GM06990 (cell line): ENCODE measurements at places on chromosomes 7 and 10.

DNA sequence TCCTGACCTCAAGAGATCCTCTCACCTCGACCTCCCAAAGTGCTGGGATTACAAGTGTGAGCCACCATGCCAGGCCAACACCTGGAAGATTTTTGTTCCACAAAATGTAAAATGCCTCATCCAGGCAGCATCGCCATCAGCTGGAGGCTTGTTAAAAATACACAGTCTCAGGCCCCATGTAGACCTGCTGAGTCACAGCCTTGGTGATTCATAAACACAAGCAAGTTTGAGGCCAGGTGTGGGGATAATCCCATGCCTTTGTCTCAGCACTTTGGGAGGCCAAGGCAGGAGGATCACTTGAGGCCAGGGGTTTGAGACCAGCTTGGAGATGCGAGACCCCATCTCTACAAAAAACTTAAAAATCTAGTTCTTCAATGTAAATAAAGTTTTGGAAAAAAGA is 49.1 kb upstream of the FOXK1 start:
- DNase-seq = no peak

DNA sequence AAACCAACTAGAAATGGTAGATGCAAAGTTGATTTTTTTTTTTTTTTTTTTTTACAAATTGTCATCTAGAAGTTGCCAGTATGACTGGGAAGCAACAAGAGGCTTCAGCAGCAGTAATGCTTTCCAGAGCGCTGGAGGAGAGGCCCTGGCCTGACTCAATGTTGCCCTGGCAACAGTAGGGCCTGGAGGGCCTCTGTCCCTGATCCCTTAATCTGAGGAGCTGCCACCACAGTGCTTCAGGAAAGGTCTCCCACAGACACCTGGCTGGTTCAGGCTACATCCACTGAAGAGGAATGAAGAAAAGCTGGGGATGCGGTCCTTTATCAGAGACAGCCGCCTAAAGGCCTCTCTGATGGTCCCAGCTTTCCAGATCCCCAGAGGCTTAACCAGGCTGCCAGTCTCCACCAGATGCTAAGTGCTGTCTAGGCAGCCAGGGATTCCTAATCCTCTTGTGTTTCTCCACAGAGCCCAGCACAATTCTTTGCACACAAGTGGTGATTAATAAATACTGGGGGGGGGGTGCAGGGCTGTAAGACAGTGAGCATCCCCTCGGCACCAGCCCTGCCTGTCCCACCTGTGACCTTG is 33.7 kb downstream of the ZNF777 start:
- DNase-seq = no peak

GRCh38 chr10:120503689-120504088 is 46.7 kb downstream of the PLPP4 start:
- DNase-seq = no peak

DNA sequence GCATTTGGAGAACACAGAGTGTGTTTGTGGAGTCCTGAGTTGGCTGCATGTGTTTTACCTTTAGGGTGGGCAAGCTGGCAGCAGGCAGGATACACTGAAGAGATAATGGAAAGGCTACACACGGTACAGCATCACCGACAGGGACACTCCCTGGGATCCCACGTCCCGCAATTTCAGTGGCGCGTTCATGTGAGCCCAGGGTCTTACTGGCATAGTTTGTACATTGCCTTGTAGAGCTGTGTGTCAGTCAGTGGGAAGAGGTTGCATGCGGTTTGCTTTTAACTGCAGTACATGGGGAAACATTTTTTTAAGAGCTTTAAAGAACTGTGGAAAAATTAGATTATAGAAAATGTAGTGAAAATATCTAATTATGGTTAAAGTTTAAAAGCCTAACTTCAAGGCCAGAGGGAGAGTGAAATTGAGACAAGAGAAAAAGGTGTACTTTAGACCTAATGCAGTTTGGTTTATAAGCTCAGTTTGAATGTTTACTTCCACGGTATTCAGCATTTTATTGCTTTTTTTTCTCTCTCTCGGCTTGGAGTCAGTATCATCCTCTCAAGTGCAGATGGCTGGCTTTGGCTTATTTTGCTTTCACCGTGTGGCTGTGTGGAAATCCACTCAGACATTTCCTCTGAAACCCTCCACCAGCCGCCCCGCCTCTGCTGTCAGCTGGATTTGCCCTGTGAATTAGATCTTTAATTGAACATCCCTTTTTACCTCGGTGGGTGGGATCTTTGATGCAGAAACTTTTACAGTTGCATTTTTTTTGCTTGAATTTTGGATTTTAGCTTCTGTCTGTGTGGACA is 364.2 kb upstream of the COBL start:
- DNase-seq = no peak

- DNase-seq = peak; percentile 45
Measured at GRCh38 chr7:30237271-30237695, 47.1 kb upstream of the ZNRF2 start.

DNA sequence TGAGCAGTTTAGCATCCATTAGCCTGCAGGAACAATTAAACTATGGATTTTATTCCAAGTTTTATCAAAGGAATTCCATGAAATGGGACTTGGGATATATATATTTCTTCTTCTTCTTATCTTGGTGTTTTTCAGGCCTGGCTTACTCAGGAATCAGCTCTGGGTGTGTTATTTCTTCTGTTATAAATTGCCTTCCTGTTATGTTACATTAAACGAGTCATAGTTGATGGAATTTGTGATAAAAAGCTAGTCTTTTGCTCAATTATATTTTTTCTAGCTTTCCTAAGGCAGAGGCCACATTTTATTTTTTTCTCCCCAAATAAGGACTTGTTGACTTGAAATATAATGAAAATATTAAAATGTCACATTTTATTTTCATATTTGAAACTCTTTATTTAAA is 141.3 kb downstream of the EPC1 start:
- DNase-seq = no peak

DNA sequence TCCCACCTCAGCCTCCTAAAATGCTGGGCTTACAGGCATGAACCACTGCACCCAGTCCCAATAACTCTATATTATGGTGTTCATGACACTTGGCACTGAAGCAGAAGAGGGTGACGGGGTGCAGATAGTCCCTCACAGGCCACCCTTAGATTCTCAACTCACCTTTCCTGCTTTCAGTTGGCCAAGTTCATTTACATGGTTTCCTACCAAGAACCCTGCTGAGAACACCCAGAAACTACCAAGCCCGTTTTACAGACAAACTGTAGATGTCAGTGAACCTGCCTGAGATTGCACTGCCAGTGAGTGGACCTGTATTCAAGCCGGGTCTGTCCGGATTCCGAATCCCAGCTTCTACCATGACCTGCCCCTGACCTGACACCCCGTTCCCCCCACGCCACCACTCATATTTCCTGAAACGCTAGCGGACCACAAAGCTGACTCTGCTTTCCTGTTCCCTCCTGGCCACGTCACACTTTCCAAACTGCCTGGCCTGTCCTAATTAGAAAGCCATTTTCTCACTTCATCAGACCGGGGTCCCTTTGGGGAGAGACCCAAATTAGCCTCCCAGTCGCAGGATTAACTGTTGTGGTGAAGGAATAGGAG is 17.3 kb downstream of the GRID2IP start:
- DNase-seq = no peak

GRCh38 chr7:12139416-12139815 is 71.7 kb upstream of the TMEM106B start:
- DNase-seq = no peak

GRCh38 chr7:105621617-105622016 is 40.3 kb upstream of the EFCAB10 start:
- DNase-seq = no peak

- DNase-seq = no peak
Measured at GRCh38 chr7:141864765-141865447, 23.6 kb upstream of the PRSS37 start.

GRCh38 chr7:155813125-155813524 is 862 bp upstream of the SHH start:
- no peak for DNase-seq

DNA sequence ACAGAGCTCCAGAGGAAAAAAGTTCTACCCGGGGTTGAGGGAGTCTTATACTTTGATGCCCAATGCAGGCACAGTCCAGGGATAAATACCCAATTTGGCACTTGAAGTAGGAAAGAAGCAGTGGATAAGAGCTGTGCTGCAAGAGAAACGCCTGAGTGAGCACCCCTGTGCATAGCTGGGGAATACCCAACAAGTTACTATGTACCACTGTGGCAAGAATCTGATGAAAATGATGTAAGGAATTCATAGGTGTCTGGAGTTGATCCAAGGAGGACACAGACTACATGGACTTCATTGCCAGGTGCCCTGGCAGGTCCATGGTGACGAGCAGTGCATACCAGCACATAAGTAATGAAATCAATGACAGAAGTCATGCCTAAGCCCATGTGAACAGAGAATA is 183.7 kb upstream of the FEZF1 start:
- no peak for DNase-seq
